Activated CD8-positive, alpha-beta memory T cell treated with anti-CD3 and anti-CD28 coated beads for 1 hour (primary cell): ENCODE measurements at places on chromosomes 2 and 18.

DNA sequence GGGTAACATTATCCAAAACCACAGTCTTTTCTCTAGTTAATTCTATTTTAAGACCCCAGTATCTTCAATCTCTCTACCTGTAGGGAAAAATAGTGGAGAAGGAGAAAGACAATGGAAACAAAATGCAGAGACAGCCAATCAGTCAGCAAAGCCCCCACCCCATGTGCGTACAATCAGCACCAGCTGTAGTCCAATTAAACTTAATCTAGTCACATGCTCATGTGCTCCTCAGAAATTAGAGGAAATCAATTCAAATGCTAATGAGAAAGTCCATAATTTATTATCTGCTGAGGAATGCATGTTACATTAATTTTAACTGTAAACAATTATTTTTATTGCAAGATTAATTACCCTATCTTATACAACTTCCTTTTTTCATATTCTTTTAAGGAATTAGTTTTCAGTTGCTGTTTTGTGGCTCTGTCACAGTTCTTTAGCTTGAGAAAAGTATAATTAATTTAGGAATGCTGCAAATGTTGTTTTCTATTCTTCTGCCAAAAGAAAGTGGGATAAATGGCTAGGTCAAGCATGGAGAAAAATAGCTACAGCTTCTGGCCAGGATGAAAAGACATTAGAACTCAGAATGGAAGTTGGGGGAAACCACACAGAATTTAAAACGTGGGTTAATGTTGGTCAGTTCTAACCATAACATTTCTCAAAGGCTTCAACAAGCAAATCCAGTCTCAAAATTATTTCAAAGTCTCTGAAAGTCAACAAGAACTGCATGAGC lies 232.4 kb upstream of the HNRNPA3 start:
- no peak for DNase-seq

DNA sequence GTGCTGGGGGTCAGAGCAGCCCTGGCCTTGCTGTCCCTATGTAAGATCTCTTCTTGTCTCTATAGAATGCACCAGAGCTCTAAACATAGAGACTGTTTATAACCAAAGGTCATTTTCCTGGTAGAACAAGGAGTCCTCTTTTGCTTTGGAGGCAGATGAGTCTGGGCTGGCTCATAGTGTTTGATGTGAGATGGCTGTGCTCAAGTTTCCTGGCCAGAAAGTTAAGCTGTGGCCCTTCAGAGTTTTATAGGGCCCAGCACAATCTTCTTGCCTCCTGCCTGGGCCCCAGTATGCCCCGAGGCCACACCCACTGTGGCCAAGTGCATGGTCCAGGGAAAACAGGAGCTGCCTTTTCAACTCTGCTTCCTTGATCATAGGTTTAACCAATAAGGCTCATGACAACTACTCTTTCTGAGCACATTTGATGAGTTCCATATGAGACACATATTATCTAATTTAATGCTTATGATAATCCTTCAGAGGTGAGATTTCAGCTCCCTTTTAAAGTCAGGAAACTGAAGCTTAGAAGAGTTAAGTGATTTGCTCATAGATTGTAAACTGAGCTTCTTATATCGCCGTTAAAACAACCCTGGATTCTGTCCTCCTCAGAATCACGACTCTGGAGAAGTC lies 66.3 kb downstream of the MYCN start:
- no peak for DNase-seq

- no peak for DNase-seq
Observed at GRCh38 chr18:70292628-70293027, 3.8 kb downstream of the SOCS6 start.

DNA sequence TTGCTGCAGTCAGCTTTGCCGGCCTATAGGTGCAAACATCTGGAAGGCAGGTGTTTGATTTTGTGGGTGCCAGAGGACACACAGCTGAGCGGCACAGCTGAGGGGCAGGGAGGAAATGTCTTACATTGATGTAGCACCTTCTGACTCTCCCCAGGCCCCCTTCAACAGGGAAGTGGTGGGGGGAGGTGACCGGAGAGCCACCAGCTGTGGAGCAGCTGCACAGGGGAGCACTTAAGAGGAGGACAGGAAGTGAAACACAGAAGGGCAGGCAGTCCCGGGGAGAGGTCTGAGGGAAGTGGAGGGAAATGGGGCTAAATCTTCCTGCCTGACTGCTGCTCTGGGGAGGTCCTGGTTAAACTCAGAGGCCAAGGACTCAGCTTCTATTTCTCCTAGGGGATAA lies 409.1 kb downstream of the TNS1 start:
- no peak for DNase-seq
